T-helper 9 cell (primary cell): ENCODE measurements at places on chromosomes 12 and 14.

GRCh38 chr12:106135075-106135474 is 3.7 kb downstream of the NUAK1 start:
- DNase-seq = no peak

DNA sequence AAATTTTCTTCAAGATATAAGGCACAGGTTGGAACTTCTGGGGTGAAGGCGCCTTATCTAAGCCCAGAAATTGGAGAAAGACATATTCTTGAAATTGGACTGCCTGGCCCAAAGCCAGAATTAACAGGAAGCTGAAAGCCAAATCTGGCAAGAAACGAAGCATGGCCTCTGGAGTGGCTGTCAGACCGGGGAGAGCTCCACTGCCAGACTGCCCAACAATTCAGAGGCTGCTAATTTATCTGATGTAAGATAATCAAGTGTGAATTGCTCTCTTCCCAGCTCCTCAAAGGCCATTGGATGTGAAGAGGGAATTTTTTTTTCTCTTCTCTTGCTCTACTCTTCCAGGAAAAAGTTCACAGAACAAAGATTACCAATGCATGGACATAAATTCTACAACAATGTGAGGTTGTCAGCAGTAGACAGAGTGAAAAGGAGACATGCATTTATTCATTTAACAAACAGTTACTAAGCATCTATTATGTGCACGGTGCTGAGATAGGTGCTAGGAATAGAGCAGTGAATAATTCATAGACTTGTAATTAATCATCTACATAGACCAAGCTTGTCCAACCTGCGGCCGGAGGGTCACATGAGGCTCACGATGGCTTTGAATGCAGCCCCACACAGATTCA is at the start of gene GDF3:
GDF3 (minus strand) TSS at position 210 of the 632 bp plus-strand sequence; CDS start at position 163, 47 bp downstream.
- no peak for DNase-seq

DNA sequence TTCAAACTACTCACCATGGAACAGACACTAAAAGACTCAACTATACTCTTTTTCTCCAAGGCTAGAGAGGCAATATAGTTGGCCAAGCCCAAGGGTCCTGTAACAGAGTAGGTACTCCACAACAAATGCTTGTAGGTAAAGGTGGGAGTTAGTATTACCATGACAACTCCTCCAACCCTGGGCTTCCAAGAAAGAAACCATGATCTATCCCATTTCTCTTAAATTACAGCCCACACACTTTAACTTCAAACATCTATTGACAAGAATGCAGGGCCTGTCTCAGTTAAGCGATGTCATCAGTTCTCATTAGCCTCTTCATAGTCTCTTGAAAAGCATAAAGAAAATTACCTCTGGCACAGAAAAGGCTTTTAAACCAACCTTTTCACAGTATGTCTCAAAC is 25.0 kb downstream of the ERH start:
- no peak for DNase-seq

GRCh38 chr14:103518422-103519042 is 4.1 kb downstream of the CKB start:
- DNase-seq = peak; percentile 66

- no peak for DNase-seq
Observed at GRCh38 chr12:96780330-96780729, 126.7 kb upstream of the NEDD1 start.

DNA sequence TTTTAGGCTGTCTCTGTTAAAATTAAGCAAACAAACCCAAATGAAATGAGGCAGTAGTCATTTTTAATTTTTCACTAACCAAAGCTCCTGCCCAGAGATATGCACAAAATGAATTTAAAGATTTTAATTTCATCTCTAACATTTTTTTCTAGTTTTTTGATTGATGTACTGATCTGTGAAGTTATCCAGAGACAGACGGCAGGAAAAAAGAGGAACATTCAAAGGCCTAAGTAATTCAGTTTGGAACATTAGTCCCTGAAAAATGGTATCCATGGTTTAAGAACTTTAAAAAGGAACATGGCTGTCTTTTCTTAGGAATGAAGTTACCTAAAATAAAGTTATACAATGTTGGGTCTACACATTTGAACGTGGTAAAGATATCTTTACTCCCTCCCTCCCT is 498.8 kb upstream of the LMO3 start:
- DNase-seq = no peak

GRCh38 chr12:38809832-38810231 is 95.6 kb downstream of the CPNE8 start:
- no peak for DNase-seq

- no peak for DNase-seq
Observed at GRCh38 chr12:31631809-31632208, 27.7 kb upstream of the ETFBKMT start.

GRCh38 chr12:15320881-15321280 is 1.4 kb upstream of the PTPRO start:
- DNase-seq = no peak

DNA sequence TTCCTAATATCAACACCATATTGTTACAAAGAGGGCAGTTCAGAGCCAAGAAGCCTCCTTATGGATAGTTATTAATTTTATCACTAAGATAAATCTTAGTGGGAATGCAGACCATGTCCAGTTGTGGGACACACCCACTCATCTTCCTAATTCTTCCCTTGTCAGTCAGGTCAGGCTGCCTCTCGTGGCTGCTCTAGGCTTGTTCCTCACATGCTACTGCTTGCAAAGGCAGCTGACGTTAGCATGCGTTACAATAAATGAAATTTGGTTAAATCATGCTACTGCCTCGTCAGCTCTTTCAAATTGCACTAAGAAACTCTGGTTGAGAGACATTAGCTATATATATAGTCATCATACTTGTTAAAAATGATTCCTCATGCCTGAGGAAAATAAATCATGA is 108.4 kb downstream of the CAND1 start:
- DNase-seq = no peak

- DNase-seq = no peak
Observed at GRCh38 chr12:18676996-18677588, 60.7 kb downstream of the PLCZ1 start.

DNA sequence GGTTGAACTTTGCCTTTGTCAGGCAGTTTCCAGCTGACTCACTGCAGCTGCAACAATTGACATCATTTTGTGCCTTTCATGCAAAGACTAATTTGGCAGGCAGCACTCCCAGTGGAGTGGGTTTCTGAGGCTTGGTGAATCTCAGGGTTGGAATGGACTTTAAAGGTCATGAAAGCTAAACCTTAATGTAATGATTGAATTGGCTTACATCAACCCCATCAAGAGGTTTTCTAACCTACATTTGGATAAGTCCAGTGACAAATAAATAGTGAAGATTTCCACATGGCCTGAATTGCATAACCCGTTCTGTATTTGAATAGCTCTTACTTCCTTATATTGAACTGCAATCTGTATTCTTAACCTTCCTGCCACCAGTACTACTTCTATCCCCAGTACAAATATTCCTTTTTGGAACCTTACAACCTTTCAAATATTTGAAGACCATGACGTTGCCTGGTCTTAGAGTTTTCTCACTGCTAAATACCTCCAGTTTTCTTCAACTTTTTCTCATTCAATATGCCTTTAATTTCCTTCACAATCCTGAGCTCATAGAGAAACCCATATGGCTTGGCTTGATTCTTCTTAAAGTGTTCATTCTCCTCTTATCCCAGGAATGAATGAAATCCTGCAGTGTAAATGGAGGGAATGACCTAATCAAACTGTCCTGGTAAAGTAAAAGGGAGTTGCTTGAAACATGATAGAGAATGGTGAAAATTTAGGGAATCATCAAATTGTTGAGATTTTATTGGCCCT is 168.1 kb upstream of the NOVA1 start:
- DNase-seq = no peak

DNA sequence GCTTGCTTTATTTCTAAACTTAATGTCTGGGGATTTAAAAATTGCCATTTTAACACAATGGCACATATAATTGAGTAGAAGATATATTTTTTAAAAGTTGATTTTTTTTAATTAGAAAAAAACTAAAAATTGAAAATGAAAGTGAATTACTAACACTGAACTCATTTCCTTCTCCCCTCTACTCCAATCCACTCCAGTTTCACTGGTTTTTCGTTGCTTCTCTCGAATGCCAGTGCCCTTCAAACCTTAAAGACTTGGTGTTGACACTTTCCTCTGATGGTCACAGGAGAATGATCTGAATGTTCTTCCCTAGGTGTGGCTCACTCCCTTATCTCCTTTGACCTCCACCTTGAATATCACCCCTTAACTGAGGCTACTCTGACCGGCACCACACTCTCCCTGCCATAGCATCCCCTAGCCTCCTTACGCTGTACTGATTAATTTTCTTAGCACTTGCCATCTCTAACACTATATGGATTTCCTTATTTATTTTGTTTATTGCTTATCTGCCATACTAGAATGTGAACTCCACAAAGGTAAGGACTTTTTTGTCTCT is 107.1 kb downstream of the LIN7A start:
- DNase-seq = no peak

GRCh38 chr14:97411938-97412612 is 614.9 kb downstream of the VRK1 start:
- DNase-seq = no peak

- no peak for DNase-seq
Observed at GRCh38 chr14:81127785-81128184, 93.0 kb downstream of the GTF2A1 start.

DNA sequence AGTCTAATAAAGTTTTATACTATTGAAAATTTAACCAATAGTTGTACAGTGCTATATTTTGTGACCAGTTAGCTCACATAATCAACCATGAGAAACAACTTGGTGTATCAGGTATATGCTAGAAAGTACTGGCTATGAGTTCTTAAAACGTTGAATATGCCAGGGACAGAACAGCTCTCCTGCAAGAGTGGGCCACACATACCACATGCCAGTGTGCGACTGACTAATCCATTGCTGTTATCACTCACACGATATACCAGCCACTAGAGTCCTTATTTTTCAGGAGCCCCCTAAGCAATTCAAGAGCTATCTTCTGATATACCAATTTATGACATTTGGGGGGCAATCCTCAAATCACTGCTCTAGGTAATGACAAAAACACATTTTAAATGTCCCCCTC is 9.5 kb downstream of the PKP2 start:
- DNase-seq = no peak

DNA sequence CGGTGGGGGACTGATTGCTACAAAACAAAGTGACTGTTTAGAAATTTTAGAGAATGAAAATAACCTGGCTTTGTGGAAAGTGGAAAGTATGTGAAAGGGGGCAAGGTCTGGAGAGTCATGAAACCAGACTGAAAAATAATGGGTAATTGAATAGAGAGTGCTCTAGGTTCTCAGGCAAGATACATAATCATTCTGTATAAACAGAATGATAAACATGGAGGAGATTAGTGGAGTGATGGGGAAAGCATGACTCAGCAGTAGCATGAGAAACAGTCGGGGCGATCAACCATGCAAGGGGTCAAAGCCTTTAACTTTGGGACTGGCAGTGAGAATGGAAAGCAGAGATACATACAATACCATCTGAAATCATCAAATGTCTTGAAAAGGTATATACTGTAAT is 332.5 kb downstream of the CCER1 start:
- DNase-seq = no peak

GRCh38 chr12:101963697-101964096 is 86.3 kb downstream of the DRAM1 start:
- no peak for DNase-seq

DNA sequence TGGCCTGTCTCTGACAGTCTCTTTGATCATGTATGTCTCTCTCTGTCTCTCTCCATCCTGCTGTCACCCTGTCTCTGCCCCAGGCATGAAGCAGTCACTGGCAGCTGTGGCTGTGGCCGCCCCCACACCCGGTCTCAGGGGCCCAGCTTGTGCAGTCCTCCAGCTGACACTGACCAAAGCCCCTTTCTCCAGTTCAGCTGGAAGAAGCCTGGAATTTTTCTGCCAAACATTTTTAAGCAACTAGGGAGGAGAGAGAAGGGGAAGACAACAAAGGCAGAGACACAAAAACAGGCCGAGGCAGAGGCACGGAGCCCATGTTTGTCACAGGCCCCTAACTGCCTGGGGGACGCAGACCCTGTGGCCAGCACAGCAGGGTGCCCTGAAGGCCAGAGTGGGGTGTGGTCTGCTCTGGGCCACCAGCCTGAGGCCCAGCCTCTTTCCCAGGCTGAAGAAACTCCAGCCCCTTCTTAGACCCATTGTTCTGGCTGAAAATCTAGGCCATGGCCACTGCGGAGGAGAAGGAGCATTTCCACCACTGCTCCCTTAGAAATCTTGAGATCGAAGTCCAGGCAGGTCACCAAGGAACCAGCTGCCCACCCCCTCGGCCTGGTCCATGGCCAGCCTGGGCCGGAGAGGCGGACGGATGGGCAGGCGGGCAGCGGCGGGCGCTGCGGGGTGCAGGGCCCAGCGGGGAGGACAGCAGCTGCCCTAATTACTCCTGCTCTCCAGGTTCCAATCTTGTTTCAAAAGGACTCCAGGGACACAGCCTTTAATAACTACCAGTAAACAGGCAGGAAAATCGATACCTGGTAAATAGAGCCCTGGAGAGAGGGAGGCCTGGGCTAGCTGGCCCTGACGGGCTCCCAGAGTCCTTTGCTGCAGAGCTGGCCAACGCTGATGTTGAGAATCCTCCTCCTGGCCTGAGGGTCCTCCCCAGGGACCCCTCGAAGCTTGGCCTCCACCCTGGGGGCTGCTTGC is 14.9 kb downstream of the DTX1 start:
- DNase-seq = no peak

DNA sequence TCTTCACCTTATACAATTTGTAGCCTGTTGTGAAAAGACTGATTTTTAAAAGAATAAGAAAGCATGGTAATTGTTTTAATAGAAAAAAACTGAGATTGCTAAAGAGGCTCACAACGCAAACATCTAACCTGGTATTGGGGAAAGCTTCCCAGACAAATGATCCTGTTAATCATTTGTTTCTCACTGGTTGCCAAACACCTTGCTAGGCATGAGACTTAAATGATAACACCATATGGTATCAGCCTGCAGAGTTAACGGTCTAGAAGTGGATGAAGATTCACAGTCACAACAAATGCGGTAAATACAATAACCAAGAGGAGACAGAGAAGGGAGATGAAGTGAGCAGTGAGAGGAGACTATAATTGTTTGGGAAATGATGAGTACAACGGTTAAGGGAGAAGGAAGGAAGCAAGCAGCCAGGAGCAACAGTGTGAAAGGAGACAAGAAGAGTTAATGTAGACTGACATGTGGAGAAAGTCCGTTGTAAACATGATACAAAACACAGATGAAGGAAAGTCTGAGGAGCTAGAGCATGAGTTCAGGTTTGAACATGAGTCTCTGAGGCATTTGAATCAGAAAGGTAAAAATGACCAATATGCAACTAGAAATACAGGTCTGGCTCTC is 19.8 kb downstream of the GXYLT1 start:
- no peak for DNase-seq

DNA sequence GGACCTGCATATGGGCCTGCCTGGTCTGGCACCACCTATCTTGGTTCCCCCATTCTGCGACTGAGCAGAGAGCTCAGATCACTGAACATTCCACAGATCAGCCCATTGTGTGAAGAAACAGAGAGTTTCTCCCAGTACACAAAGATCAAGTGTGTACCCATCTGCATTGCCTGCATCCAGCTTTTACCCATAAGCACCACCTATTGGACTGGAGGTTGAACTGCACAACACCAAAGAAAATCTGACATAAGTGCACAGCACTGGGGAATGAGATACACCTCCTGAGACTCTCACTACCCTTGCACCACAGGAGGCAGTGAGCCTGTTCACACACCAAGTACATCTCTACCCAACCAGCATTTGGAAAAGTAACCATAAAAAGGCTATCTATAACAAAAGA is 362.6 kb upstream of the CLEC14A start:
- no peak for DNase-seq

GRCh38 chr12:88310666-88311065 is 168.6 kb downstream of the TMTC3 start:
- DNase-seq = no peak
